ENCODE measurements at places on chromosomes 1 and 21.

GRCh38 chr1:79974659-79975058, 968.1 kb upstream of the ADGRL4 start:
- DNase-seq, result no peak

- DNase-seq, result peak; percentile 10
Measured at GRCh38 chr1:57835620-57836019, 411.8 kb upstream of the DAB1 start.

GRCh38 chr1:242239398-242239797, 240.5 kb upstream of the MAP1LC3C start:
- no peak for DNase-seq

DNA sequence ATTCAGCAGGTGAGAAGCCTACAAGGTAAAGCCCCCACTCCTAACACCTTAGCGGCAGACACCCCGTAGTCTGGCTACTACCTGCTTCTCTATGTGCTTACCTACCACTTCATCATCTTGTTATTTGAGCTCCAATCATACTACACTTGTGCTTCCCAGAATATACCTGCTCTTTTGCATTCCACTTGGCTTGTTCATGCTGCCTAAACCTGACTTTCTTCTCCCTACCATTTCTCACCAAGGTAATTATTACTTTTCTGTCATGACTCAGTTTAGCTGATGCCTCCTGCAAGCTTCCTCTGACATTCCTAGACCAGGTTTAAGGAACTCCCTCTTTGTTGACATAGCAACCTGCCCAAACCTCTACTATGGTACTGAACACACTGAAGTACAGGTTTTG, 495.6 kb upstream of the C1orf87 start:
- no peak for DNase-seq

- DNase-seq, result no peak
Measured at GRCh38 chr1:204641936-204642335, 43.6 kb downstream of the LRRN2 start.

GRCh38 chr1:66571789-66572188, 37.8 kb downstream of the SGIP1 start:
- DNase-seq, result peak; percentile 53

GRCh38 chr1:111903148-111903870, 86.2 kb downstream of the KCND3 start:
- DNase-seq, result no peak

DNA sequence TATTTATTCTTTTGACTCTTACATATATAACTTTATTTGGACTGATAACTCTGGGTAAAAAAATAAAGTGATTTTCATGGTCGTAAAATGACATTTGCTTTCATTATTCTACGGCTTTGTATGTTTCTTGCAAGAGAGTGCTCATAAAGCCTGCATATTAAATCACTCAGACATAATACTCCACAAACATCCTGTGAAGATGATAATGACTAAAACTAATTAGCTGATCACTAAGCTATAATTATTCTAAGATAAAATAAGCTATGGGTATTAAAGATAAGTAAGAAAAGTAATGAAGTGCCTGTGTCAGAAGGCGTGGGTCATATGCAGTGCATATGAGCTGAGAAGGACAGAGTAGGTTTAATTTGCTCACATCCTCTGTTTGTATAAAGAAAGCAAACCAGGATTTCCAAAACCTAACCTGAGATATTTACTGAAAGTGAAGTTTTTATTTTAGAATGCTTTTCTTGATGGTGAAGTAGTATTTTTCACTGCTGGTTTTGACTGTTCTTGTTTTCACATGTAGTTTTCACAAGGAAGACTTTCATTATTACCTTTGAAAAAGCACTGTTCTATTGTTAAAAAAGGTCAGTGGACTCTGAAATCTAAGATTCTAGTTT, 278.8 kb downstream of the AMY1C start:
- DNase-seq, result no peak

DNA sequence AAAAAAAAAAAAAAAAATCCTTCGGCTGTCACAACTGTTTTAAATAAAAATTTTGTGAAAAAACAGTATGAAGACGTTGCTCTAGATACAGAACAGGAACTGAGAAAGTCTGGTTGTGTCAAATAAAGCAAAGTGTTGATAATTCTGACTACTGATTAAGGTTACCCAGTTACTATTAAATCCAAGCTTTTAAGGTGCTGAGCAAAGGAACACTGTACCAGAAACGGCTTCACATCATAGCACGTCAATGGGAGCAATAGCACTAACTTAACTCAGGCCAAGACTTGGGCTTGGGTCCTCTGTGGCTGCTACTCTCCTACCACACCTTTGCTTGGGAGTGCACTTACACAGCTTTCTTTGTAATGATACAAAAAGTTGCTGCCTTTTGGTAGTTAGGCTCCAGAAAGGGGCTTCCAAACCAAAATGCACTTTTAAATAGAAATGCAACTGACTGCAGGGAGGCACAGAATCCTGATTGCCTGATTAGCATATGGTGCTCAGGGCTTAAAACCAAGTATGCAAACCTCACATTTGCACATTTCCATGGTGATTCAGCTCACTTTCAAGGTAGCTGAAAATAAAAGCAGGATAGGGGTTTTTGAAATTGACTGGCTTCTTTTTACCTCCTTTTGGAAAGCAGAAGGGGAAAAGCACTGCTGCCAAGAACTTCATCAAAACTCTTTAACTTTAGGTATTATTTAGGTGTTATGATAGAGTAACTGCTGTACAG, 6.3 kb downstream of the MCL1 start:
- DNase-seq, result peak; percentile 37

DNA sequence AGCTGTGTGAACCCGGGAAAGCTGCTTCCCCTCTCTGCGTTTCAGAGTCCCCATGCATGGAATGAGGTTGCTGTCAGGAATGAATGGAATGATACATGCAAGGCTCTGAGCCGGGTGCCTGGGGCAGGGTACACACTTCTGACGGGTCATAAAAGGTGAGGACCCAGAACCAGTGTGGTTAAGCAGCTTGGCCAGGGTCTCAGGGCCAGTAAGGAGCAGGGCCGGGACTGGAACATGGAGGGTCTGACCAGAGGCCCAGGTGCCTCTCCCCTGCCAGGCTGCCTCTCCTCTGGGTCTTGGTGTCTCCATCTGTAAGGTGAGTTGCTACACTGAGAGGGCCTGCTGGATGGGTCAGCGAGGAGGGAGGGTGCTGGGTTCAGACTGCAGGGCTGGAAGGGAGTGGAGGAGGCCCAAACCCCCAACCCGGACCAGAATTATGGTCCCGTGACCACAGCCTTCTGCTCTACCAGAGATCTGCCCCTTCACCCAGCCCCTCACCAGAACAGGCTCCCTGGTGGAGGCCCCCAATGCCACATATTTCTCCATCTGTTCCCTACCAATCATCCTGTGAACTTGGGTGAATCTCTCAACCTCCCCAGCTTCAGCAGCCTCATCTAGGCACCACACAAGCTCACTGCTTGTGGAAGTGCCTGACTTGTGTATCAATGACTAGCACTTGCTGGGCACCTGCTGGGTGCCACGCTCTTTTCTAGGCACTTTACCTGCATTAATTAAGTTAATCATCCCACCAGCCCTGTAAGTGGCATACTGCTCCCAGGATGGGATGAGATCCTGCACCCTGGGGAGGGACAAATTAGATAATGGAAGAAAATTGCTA, 16.2 kb upstream of the LRP8 start:
- DNase-seq, result no peak

DNA sequence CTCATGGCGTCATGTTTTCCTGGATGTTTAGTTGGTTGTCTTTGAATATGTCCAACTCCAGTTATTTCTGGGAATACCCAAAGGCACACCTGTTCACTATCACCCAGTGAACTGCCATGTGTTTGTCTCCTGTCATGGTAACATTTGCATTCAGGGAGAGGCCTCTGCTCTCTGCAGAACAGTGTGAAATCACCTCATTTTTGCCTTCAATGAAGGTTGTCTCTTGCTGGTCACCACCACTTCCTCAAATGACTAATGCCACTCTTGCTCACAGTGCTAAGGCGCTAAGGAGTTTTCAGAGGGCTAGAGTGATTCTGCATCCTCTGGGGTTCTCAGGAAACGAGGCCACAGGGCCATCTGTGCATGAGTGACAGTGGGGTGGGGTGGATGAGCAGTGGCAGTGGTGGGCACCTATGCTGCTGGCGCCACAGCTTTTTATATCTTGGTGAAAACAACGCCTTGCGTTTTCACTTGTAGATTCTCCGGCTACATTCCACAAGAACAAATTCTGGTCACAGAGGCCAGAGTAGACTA, 60.0 kb upstream of the ATP5PO start:
- DNase-seq, result peak; percentile 19

DNA sequence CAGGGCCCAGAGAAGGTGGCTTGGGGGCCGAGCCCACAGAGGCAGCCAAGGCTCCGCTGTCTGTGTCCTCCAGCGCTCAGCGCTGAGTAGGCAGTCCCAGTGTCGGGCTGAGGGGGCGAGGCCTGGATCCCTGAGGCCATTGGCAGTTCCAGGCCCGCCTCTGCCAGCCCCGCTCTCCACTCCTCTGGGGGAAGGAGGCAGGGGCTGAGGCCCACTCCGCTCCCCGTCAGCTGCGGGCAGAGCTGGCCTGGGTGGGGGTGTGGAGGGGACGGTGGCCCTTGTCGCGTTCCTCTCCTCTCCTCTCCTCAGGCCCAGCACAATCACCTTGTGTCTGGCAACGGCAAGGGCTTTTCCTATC, 132.8 kb downstream of the CASZ1 start:
- no peak for DNase-seq

- DNase-seq, result no peak
Measured at GRCh38 chr1:160866001-160866694, 3.5 kb upstream of the CD244 start.

DNA sequence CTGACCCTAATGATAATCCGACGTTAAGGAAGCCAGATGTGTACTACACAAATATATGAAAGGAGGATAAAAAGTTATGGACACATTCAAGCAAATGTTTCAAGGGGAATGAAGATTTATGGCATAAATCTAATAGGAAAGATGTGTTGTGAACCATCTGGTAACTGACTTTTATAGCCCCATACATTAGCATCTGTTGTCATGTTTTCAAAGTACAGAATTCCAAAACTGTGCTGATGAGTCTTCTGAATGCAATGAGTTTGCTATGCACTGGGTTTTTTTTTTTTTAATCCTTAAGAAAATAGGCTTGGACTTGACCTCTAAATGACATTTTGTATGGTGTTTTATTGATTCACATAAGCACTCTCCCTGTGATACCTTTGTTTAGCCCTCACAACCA, 158.5 kb upstream of the ESRRG start:
- no peak for DNase-seq

DNA sequence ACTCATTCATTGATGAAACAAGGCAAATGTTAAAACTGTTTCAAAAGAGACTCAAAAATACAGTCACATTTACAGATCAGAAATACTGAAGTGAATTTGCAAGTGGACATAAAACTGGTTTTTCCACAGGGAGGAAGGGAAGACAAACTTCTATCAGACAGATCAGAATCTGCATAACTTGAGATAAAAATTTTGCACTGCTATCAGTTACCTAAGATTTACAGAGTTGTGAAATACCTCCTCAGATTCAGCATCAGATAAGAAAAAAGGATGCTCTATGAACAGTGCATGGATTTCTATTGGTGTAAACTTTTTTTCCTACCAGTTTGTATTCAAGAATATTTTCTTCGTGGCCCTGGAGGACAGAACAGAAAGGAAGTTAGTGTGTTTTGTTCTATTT, 575.4 kb downstream of the RWDD3 start:
- DNase-seq, result no peak

GRCh38 chr1:8746554-8746953, 70.9 kb downstream of the RERE start:
- DNase-seq, result no peak

- DNase-seq, result peak; percentile 60
Measured at GRCh38 chr21:39094847-39095579, 88.2 kb downstream of the PSMG1 start.

DNA sequence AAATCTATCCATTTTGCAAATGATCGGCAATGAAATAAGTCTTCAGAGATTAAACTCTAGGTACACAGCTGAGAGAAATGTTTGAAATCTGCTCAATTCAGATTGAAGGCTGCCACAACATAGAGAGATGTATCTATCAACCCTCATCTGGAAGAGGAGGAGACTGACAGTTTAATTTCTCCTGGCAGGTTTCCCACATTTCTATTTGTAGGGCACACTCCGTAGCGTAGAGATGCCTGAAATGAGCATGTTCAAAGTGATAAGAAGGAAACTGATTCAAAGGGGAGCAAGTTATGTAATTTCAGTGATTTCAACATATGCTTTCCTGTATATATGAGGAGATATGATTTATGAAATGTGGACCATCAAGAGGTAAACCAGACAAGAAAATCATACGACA, 44.1 kb downstream of the NIBAN1 start:
- DNase-seq, result no peak

- DNase-seq, result no peak
Measured at GRCh38 chr21:44648557-44649311, 2.5 kb downstream of the KRTAP10-11 start.

DNA sequence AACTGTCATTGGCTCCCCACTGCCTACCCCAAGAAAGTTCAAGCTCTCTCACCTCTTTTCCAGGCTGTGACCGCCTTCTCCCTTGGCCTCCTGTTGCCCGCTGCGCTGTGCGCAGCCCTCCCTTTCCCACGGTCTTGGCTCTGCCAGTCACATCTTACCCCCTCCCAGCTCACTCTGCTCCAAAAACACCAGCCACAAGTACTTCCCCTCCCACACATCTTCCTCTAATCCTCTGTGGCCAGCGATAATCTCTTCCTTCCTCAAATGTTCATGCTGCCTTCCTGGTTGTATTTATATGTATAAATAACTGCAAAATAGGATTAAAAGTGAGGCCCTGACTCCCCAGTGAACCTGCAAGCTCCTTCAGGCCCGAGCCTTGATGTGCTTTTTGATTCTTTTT, 81.8 kb downstream of the AJAP1 start:
- DNase-seq, result no peak

- DNase-seq, result peak; percentile 13
Measured at GRCh38 chr1:106268070-106268469, 788.4 kb upstream of the PRMT6 start.

DNA sequence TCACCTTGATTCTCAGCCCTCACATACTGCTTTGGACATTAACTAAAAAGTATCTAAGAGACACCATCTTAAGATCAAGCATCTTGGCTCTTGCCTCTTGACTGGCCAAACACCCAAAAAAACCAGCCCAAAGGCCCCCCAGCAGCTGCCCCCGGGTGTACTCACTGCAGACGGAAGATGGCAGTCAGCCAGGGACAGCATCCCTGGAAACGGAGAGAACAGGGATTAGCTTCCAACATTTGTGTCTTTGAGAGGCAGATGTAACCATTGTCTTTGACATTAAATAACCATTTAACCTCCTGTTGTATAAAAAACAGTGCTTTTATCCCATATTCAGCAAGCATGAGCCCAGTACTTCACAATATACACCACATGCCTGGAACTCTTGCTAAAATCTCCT, 11.3 kb downstream of the TMEM63A start:
- DNase-seq, result no peak

DNA sequence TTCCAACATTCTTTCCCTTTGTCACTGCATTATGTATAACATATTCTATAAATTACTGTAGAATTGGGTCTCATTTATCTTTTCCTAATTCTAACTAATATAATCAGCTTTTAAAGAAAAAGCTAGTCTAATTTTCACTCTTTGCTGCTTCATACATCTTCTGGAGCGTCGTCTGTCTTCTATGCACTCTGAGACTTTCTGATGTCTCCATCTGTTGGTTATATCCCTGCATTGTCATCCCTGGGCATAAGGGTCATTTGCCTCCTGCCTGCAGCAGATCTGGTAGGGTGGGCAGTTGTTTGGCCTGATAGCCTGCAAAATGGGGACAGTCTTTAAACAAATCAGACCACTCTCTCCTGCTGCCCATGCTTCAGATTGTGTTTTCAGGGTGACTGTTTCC, 40.8 kb upstream of the DYNLT5 start:
- no peak for DNase-seq

GRCh38 chr1:17239420-17239819, 9.5 kb upstream of the PADI3 start:
- DNase-seq, result peak; percentile 96

GRCh38 chr1:170313306-170313705, 167.5 kb downstream of the NTMT2 start:
- DNase-seq, result no peak

Measured in astrocyte of the spinal cord (primary cell).